Stimulated activated CD4-positive, alpha-beta T cell treated with anti-CD3 and anti-CD28 coated beads, TNF-alpha, amount 100 ng/mL, for 48 hours (primary cell): ENCODE measurements at places on chromosomes 2 and 18.

DNA sequence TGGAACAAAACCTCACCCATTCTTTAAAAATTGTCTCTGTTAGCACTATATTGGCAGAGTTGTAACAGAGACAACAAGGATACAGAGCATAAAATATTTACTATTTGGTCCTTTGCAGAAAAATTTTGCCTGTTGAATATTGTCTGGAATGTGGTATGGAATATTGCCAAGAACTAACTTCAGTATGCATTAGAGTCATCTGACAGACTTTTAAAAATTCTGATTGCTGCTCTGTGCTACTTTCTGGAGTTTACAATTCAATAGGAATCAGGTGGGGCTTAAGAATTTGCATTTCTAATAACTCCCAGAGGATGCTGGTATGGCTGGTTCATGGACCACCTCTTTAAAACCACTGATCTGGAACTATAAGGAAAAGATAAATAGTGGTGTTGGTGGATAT is 32.8 kb upstream of the NYAP2 start:
- no peak for DNase-seq

- no peak for DNase-seq
Measured at GRCh38 chr18:8365006-8365405, 244.2 kb upstream of the RAB12 start.

DNA sequence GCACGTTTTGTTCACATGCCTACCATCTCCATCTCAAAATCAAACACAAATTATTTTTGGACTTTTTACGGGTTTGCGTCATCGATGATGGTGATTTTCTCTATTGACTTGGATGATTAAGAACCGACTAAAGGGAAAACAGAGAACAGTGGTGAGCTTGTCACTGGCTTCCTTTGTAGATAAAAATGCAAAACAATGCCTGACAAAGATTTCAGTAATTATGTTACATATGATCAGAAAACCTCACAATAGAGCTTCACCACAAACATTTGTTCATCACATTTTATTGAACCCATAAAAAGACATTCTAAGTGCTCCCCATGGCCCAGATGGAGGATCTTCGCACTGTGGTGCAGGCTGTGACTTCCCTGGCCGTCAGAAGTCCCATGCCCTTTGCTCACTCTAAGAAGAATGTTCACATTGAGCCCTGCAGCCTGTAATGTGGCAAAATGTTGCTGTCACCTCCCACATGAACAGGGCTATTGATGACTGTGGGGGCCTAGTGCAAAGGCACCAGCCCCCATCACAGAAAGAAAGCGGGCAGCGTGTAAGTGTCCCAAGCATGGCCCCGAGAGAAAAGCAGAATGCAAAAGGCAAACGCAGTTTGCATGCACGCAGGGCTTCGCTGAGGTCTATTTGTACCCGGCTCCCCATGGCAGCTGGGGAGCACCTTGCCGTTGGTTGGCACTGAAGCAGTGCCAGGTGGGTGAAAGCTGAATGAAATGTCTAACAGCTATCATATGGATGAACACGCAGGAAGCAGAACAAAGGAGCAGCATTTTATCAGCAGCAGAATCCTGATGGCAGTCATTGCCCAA is 60.6 kb downstream of the BCL2 start:
- DNase-seq, result no peak

- no peak for DNase-seq
Measured at GRCh38 chr2:105032476-105032875, 5.4 kb upstream of the MRPS9 start.

- no peak for DNase-seq
Measured at GRCh38 chr2:240407090-240407489, 28.4 kb upstream of the GPC1 start.

DNA sequence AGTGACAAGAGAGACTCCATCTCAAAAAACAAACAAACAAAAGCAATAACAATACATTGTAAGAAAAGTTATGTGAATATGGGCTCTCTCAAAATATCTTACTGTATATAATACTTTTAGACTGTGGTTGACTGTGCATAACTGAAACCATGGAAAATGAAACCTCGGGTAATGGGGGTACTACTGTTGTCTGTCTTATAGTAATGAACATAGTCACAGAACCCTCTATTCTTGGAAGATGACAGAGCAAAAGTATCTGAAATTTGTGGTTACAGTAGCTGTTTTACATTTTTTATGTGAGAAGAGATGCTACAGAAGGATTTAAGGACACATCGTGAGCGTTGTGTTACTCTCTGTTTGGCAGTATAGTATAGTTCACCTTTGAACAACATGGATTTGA is 60.5 kb downstream of the MAP4K4 start:
- no peak for DNase-seq
